ENCODE measurements at places on chromosomes 3 and 15. TPM values are rescaled to one million over a fixed set of nuclear protein-coding genes. Genes with fewer than 3 reads are reported as not detected.

TRPC1 gene
- total RNA-seq: 18.2 TPM

RBPMS2 gene
- total RNA-seq: 2.9 TPM

GOLGA8T gene
- not detected for total RNA-seq

KLHL40 gene
- total RNA-seq: not detected

ZNF385D gene
- total RNA-seq: 2.2 TPM

FAM227B gene
- 16.4 TPM for total RNA-seq

CCDC80 gene
- 41.5 TPM for total RNA-seq

ALG1L2 gene
- not detected for total RNA-seq

Data from thyroid gland (tissue), 4 donors.